Activated T-cell treated with anti-CD3 and anti-CD28 coated beads for 48 hours (primary cell): ENCODE measurements at places on chromosomes 1 and 21.

- no peak for DNase-seq
Observed at GRCh38 chr1:156803086-156803851, 13.4 kb downstream of the SH2D2A start.

DNA sequence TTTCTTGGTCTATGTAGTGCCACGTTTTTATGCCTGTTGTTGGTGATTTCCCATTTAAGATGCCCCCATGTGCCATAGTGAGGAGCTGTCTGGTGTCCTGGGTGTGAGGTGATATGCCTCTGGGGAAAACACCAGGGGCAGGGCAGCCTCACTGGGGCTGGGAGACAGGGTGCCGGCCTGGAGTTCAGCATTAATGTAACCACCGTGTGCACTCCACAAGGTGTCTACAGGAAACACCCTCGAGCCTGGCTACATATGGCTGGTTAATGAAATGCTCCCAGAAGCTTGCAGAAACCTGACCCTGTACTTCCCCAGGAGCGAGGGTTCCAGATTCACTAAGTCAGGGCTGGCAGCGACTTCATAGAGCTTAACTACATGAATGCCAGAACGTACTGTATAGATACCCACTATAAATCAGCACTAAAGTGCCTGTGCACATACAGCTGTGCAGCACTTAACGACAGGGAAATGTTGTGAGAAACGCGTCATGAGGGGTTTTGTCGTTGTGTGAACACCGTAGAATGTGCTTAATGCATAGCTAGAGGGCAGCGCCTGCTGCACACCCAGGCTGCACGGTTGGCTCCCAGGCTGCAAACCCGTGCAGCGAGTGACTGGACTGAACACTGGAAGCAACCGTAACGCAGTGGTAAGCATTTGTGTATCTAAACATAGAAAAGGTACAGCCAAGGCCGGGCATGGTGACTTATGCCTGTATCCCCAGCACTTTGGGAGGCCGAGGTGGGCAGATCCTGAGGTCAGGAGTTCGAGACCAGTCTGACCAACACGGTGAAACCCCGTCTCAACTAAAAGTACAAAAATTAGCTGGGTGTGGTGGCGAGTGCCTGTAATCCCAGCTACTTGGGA lies 10.4 kb downstream of the TFF2 start:
- DNase-seq: no peak

GRCh38 chr1:117826540-117827078 lies 102.8 kb downstream of the GDAP2 start:
- DNase-seq: no peak

- DNase-seq: no peak
Observed at GRCh38 chr1:57957576-57957975, 533.7 kb upstream of the DAB1 start.

DNA sequence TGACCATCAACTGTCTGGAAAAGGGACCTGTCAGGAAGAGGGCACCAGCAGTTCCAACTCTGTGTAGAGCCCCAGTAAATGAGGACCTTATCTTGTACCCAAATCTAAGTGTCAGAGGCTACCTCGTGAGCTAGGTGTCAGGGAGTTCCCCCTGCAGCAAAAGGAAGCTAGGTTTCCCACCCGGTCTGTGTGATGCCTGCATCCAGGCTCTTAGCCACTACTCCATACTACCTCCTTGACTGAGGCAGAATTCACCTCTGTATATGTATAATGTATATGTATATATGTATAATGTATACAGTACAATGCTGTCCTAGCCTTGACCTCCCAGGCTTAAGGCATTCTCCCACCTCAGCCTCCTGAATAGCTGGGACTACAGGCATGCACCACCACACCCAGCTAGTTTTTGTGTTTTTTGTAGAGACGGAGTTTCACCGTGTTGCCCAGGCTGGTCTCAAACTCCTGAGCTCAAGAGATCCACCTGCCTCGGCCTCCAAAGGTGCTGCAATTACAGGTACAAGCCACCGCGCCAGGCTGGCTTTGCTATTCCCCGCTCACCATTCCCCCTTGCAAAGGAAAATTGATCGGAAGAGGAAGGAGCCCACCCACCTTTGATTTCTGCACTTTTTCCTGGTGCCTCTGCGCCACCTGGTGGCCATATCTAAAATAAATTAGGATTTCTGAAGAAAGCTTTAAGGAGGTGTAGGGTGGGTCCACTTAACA lies 15.7 kb upstream of the LUZP1 start:
- DNase-seq: peak; percentile 8

GRCh38 chr1:76410499-76410898 lies 336.0 kb downstream of the ST6GALNAC3 start:
- DNase-seq: no peak

- no peak for DNase-seq
Observed at GRCh38 chr1:197807216-197807615, 31.9 kb upstream of the DENND1B start.

DNA sequence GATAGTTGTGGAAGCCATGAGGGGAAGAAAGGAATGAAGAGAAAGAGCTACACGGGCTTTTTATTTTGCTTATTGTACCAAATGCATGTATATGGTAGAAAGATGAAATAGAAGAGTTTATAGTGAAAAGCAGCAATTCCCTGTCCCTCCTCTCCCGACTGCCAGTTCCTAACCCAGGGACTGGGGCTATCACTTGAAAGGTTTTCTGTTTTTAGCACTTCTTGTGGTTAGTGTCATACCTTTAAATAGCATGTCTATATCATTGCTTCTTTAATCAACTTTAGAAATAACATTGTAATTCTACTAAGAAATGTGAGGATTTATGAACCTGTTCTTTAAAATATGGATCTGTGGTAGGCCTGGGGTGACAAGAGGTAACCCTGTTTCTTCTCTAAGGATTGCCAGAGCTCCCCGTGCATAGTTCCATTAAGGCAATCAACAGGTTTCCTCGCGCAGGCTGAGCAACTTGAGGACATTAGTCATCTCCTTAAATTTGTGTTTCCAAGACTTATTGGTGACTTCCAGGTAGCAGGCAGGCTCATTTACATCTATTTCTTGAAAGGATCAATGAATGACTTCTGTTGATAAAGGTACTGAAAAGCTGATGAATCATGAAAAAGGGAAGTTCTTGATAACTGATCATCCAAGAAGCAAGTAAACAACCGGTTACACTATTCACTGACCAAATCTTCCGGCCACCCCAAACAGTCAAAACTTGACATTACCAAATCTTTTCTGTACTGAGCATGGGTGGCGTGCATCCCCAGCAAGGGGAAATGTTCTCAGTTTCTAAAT lies 37.8 kb upstream of the S1PR1 start:
- peak; percentile 54 for DNase-seq
